ENCODE measurements at places on chromosomes 12 and 14.

DNA sequence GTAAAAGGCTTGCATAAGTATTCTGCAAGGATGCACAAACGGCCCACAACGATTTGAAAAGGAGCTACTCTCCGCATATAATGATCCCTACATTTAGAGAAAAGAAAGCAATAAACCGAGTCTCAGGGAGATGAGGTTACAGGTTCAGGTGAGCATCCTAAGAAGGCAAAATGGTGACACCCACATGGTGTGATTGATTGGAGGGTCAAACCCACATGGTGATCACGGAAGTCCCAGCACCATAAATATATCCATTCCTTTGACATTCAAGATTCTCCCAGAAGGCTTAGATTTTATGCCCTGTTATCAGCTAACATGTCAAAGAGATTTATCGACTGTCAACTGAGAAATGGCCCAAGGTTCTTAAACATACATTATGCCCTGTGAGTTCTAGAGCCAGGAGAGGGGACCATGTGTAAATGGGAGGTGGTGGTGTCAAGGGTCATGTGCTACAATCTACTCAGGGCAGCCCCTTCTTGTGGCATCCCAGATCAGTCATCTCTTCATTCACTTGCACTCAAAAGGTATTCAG, 282.2 kb downstream of the EMP1 start:
- DNase-seq = no peak

DNA sequence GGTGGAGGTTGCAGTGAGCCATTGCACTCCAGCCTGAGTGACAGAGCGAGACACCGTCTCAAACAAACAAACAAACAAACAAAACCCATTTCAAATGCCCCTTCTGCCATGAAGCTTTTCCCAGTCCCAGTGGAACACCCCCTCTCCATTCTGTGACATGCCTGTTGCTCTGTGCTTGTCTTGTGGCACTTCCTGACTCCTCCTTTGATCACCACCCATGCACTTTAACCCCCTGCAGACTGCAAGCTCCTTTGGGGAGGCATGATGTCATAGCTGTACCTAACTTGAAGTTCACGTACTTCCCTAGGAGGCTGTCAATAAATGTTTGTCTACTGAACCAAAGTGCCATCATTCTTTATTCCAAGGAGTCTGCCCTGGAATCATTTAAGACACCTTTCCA, 64.7 kb downstream of the TMCC3 start:
- no peak for DNase-seq

- no peak for DNase-seq
These were observed 649.0 kb upstream of the SEL1L start for GRCh38 chr14:82182646-82183045.

DNA sequence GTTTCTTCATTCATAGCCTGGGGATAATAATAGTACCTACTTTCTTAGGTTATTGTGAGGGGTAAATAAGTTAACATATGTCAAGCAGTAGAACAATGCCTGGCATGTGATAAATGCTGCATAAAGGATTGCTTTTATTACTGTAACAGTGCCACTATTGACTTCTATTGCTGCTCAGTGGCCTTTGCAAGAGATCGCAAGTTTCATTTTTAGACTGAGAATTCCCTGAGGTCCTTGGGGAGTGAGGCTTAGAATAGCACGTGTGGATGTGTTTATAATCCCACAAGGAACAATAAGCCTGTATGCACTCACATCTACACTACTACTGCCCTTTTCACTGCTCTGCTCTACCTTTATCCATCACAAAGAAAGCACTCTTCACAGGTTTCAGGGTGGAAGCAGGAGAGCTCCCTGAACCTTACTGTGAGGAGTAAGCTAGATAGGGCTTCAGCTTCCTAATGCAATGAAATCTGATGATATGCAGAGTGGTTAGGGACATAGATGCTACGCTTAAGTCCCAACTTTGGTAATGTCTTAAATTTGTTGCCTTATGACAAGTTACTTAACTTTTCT, 302.6 kb downstream of the SNAPC1 start:
- DNase-seq = no peak

DNA sequence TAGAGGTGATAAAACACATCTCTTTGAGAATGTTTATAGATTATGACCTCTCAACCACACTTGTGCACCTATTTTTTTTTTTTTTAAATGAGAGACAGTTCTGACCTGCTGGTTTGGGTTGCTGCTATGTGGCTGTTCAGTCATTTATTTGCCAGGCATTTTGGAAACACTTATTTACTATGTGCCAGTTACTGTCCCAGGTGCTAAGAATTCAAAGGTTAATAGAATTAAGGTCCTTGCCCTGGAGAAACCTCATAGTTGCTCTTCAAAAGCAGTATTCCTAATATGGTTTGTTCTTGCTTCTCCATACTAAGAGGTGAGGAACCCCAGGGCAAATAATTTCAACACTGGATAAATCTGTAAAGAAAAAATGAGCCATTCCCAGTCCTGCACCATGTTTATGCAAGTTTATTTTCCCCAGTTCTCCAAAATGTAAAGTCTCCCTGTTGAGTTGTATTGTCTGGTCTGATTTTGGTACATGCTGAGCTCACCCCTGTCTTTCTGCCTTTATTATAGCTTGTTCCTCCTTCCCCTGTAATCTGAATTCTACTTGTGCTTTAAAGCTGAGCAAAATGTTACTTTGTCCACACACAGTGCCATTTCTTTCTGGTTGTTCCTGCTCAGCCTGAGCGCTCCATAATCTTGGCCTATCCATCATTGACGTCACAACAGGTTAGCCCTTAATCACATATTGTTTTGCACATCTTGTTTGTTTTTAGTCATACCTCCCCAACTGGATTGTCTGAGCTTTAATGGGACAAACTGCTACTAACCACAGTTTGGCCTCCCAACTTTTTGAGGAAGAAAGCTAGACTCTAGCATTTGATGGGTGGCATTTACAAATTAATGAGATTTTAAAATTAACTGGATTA, 56.7 kb downstream of the SRGAP1 start:
- DNase-seq = no peak

- DNase-seq = no peak
These were observed 3.8 kb downstream of the SETD3 start for GRCh38 chr14:99476864-99477263.

GRCh38 chr12:96516472-96517430, 27.4 kb downstream of the CFAP54 start:
- peak; percentile 80 for DNase-seq

DNA sequence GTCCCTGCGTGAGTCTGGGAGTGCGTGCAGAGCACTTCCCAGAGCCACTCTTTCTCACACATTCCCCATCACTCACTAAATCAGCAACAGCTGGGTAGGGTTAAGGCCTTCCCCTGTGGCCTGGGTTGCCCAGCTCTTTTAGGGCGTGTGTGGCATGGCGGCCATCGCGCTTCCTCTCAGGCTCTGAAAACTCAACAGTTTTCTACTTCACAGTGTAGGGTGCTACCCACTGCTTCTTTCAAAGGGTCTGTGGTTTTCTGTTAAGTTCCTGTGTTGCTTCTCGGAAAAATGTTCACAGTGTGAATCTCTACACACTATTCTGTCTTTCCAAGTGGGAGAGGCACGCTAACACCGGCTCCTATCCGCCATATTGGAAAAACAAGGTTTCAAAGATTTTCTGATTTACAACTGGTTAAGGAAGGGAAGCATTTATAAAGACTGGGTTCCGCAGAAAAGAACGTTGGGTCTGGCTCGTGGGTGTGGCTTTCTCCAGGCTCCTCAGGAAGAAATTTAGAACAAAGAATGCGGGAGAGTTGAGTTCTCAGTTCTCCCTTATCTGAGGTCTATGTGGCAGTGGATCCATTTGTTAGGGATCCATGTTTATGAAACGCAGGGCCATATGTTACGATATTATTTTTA, 34.9 kb upstream of the AEBP2 start:
- peak; percentile 3 for DNase-seq

GRCh38 chr12:51307655-51308593, 16.1 kb downstream of the BIN2 start:
- no peak for DNase-seq

DNA sequence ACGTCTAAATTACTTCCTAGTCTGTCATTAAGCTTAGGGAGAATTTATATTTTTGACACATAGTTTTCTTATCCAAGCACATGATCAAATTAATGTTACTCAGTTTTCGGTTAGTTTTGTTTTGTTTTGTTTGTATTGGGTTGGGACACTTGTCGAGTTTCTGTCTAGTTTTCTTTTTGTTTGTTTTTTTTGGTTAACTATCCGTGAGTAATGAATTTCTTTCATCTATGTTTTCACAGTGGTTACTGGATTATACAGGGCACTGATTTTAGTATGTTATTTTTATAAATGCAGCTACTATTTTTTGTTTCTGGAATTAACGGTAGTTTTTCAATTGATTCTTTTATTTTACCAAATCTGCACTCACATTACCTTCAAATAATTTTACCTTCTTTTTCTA, 2.7 kb downstream of the KLRF1 start:
- DNase-seq = no peak

DNA sequence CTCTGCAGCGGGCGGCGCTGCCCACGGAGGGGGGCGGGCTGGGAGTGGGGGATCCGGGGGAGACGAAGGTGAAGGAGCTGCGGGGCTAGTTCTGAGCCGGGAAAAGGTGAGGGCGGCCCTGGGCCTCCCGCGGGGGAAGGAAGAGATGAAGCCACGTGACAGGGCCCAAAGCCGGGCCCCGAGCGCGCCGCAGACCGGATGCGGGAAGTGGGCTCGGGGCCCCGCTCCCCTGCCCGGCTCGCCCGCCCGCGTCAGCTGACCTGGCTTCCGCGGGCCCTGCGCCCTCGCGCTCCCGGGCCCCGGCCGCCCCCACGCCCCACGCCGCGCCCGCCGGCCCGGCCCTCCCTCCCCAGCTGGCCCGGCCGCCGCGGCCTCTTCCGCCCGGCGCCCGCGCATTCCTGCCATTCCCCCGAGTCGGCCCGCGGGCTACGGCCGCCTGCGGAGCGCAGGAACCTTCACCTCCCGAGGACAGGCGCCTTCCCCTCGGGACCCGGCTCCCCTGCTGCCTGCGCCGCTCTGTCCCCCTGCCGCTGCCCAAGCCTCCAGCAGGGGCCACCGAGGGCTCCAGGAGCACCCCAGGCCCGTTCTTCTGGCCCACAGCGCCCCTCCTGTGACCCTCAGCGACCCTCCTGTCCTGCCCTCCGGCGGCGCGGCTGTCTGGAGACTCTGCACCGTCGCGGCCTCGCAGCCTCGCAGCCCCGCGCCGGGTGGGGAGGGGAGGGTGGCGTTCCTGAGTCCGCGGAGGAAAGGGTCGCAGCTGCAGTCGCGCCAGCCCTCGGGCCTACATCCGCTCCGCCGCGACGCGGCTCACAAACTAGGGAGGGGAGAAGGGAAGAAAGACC, 20.4 kb downstream of the NINJ2 start:
- DNase-seq = peak; percentile 47

GRCh38 chr12:51405801-51406207, 14.6 kb upstream of the GALNT6 start:
- no peak for DNase-seq

GRCh38 chr12:49345825-49346658, 646 bp upstream of the DNAJC22 start:
- DNase-seq = no peak

- no peak for DNase-seq
These were observed 133.1 kb downstream of the CACNA1C start for GRCh38 chr12:2185751-2186341.

DNA sequence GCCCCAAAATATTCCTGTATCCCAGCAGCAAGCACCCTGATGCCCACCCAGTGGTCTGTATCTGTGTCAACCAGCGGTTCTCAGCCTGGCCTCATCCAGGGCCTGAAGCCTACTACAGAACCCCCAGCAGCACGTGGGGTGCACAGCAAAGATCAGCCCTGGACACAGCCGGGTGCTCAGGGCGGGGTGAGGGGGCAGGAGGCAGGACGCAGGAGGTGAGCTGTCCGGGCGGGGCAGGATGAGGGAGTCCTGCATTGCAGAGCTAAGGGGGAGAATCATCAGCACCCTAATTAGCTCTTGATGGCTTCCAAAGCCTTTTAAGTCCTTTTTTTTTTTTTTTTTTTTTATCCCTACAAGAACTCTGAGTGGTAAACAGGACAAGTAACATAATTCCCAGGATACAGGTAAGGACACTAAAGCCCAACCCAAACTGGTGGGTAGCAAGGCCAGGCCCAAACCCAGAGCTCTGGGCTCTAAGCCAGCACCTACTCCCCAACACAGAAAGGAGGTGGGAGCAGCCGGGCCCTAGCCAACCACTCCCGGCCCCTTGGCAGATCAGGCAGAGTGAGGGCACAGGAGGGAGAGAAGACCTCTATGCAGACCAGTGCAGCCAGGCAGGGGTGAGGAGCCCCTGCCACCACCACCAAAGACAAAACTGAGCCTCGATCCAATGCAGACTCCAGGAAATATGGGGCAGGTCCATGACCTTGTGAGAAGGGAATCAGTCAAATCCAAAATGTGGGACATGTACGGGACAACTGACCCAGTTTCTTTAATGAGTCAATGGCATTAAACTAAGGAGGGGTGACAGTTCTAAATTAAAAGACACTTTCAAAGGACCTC, 32.3 kb upstream of the EIF5 start:
- no peak for DNase-seq

Measured in stimulated activated CD8-positive, alpha-beta memory T cell treated with anti-CD3 and anti-CD28 coated beads, Interleukin-12 subunit alpha, Interleukin-12 subunit beta, amount 100 ng/mL, for 1 hour (primary cell).